ENCODE measurements at places on chromosomes 6 and 20. TPM values are rescaled to one million over a fixed set of nuclear protein-coding genes. Genes with fewer than 3 reads are reported as not detected.

- H3K36me3 ChIP-seq: no peaks in the 10 kb centered on the region
- no peaks in the 10 kb centered on the region for H3K27me3 ChIP-seq
- peaks cover 5% of the 10 kb centered on the region for H3K4me1 ChIP-seq
- H3K4me3 ChIP-seq: no peak overlapping the region
- no peak overlapping the region for H3K27ac ChIP-seq
- DNase-seq: no peak
These were observed 121.2 kb upstream of the AKAP12 start for GRCh38 chr6:151118461-151119123.

GRCh38 chr6:151001387-151002056, 136.0 kb downstream of the MTHFD1L start:
- no peak overlapping the region for H3K4me3 ChIP-seq
- H3K4me1 ChIP-seq: peaks cover 34% of the 10 kb centered on the region
- H3K36me3 ChIP-seq: peaks cover 3% of the 10 kb centered on the region
- no peaks in the 10 kb centered on the region for H3K27me3 ChIP-seq
- H3K27ac ChIP-seq: no peak overlapping the region

DNA sequence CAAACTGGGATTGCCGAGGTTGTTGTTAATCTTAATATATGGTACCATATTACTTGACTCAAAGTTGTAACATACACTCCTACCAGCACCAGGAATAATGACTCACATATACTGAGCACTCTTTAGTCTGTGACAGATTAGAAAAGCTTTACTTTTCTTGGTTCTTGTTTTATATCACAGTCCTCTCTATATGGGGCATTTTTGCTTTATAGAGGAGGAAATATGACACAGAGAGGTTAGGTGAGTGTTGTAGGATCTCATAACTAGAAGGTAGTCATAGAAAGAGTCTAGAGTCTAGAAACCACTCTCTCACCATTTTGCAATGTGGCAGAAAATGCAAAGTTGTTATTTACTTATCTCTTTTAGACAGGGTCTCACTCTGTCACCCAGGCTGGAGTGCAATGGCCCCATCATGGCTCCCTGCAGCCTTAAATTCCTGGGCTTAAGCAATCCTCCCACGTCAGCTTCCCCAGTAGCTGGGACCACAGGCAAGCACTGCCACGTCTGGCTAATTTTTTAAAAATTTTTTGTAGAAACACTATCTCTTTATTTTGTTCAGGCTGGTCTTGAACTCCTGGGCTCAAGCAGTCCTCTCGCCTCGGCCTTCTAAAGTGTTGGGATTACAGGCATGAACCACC, 13.4 kb downstream of the TRIM38 start:
- no peak for DNase-seq
- H3K4me1 ChIP-seq: peaks cover 32% of the 10 kb centered on the region
- H3K27me3 ChIP-seq: no peaks in the 10 kb centered on the region
- H3K36me3 ChIP-seq: peaks cover 76% of the 10 kb centered on the region
- H3K4me3 ChIP-seq: no peak overlapping the region

DNA sequence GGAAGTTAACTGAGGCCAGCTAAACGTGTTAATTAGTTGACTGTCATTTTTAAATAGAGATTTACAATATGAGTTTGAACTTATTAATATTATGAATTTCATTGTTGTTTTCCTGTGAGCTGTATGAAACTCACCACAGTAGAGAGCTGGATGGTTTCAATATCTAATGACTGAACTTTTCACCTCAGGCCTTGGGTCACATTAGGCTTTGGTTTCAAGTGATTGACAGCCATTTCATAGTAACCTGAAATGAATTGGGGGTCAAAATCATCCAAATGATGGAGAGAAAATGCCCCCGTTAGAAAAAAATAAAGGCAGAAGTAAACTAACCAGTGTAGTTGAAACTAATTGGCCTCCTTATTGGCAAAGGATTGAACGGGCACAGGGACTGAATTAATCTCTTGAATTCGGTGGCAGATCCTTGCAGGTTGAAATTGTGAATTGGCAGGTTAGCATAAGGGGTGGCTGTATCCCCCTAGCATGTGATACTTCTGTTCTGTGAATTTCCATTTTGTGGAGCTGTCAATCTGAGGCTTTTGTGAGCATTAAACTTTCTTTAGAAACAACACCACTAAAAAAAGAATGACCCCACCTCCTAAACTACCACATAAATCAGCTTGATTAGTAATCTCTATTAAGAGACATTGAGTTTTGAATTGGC, 155.1 kb upstream of the MMS22L start:
- no peak for DNase-seq
- H3K36me3 ChIP-seq: no peaks in the 10 kb centered on the region
- H3K4me3 ChIP-seq: no peak overlapping the region

- H3K4me1 ChIP-seq: peaks cover 17% of the 10 kb centered on the region
- H3K36me3 ChIP-seq: no peaks in the 10 kb centered on the region
- DNase-seq: no peak
- H3K4me3 ChIP-seq: no peak overlapping the region
These were observed 4.2 kb downstream of the FOXC1 start for GRCh38 chr6:1613688-1614447.

- peaks cover 81% of the 10 kb centered on the region for H3K4me1 ChIP-seq
- H3K36me3 ChIP-seq: peaks cover 75% of the 10 kb centered on the region
- peak overlapping the region; percentile 97 for H3K27ac ChIP-seq
- no peak for DNase-seq
These were observed 88.8 kb downstream of the PRND start for GRCh38 chr20:4810426-4811019.

GRCh38 chr6:14863902-14864850, 381.7 kb upstream of the JARID2 start:
- no peak overlapping the region for H3K27ac ChIP-seq
- no peaks in the 10 kb centered on the region for H3K36me3 ChIP-seq
- no peaks in the 10 kb centered on the region for H3K27me3 ChIP-seq
- H3K4me3 ChIP-seq: no peak overlapping the region

- H3K36me3 ChIP-seq: peaks cover 3% of the 10 kb centered on the region
- no peak for DNase-seq
- peaks cover 67% of the 10 kb centered on the region for H3K27me3 ChIP-seq
- H3K4me1 ChIP-seq: peaks cover 9% of the 10 kb centered on the region
- H3K4me3 ChIP-seq: no peak overlapping the region
These were observed 12.6 kb downstream of the FOXC1 start for GRCh38 chr6:1622220-1622850.

DNA sequence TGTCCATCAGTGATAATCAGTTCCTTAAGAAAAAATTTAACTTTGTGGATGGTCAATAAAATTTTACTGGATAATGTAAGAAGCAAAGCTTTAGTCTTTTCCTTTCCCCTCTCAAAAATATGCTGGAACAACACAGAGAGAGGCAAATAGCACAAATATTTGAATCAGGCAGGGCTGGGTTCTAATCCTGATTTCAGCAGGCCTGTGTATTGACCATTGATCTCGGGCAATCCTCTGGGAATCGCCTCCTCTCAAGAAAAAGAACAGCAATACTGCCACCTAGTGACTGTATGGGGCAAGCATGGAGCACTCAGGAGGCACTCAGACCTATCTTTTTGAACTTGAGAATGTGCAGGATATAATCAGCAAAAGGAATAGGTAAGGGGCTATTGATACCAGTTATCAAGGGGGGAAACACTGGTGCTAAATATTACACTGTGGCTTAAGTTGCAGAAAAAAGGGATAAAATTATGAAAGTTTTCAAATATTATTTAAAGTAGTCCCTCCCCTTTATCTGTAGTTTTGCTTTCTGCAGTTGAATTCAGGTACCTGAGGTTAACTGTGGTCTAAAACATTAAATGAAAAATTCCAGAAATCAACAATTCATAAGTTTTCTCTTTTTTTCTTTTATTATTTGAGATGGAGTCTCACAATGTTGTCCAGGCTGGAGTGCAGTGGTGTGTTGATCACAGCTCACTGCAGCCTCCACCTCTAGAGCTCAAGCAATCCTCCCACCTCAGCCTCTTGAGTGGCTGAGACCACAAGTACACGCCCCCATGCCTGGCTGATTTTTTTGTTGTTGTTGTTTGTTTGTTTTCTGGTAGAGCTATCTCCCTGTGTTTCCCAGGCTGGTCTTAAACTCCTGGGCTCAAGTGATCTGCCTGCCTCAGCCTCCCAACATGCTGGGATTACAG, 91.8 kb upstream of the NHSL1 start:
- H3K27me3 ChIP-seq: no peaks in the 10 kb centered on the region
- peaks cover 39% of the 10 kb centered on the region for H3K4me1 ChIP-seq

DNA sequence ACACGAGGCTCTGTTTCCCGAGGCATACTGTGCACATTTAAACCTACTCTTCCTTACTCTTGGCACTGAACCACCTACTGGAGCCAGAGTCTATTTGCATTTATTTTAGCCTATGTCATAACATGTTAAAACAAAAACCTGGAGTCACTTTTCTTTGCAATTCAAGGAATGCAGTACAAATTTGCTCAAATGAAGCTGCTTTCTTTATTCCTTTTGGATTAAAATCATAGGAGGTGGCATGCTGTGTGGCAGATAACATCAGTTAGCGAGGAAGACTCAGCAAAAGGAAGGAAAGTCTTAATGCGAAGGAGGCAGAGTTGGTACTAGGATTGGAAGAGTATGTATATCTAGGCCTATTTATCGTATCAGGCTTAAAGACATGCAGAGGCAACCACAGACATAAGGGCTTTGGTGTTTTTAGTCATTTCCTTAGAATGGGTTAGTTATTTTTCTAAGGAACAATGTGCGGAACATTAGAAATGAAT, 92.9 kb downstream of the SAMD3 start:
- H3K27me3 ChIP-seq: no peaks in the 10 kb centered on the region
- H3K4me1 ChIP-seq: peaks cover 69% of the 10 kb centered on the region
- DNase-seq: no peak
- no peak overlapping the region for H3K4me3 ChIP-seq
- peak overlapping the region; percentile 21 for H3K27ac ChIP-seq

The MYCT1 gene
- total RNA-seq: not detected

The HNF4A gene
- total RNA-seq: not detected

The TP53TG5 gene
- not detected for total RNA-seq

The HLA-DMB gene
- total RNA-seq: 8.5 TPM

The CRNKL1 gene
- total RNA-seq: 23.2 TPM

The OR12D2 gene
- not detected for total RNA-seq

The SS18L1 gene
- 17.3 TPM for total RNA-seq

The MAK gene
- not detected for total RNA-seq

The KHDC1L gene
- total RNA-seq: 0.35 TPM

The ZBP1 gene
- total RNA-seq: 28.3 TPM

The NRN1 gene
- total RNA-seq: 8.7 TPM

The GSTA4 gene
- 6.1 TPM for total RNA-seq

The PSORS1C1 gene
- total RNA-seq: 0.57 TPM

The RIMS4 gene
- total RNA-seq: not detected
